NCI-H2171 (cell line): ENCODE measurements at places on chromosomes 5 and 9.

- no peak for DNase-seq
These were observed 38.3 kb downstream of the FAM13B start for GRCh38 chr5:137994556-137994955.

DNA sequence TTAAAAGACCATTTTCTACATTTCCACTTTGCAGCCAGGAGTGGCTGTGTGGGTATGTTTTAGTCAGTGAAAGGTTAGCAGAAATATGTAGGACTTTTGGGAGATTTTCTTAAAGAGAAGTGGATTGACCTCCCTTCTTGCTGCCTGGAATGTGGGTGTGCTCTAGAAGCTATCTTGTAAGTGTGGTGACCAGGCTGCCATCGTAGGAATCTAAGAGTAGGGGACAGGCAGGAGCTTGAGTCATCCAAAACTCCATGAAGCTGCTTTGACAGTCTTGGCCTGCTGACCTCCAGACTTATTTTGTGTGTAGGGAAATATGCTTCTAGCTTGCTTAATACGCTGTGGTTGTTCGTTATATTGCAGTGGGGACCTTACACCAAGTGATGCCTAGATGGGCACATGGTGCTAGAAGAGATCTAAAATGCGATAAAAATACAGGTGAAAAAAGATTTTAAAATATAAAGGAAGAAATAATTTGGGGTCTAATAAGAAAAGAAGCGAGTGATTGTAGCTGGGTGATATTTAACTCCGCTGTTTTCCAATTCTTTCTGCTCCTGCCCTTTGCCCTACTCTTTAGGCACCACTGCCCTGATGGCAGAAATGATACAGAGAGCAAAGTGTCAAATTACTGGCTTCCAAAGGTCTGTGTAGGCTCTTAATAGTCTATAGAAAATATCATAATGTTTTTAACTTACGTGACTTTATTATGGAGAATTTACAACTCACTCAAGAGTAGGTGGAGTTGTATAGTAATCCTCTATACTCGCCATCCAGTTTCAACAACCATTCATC is 298.2 kb upstream of the ZNF608 start:
- no peak for DNase-seq

GRCh38 chr5:178234750-178235587 is 2.4 kb upstream of the PHYKPL start:
- DNase-seq, result no peak

DNA sequence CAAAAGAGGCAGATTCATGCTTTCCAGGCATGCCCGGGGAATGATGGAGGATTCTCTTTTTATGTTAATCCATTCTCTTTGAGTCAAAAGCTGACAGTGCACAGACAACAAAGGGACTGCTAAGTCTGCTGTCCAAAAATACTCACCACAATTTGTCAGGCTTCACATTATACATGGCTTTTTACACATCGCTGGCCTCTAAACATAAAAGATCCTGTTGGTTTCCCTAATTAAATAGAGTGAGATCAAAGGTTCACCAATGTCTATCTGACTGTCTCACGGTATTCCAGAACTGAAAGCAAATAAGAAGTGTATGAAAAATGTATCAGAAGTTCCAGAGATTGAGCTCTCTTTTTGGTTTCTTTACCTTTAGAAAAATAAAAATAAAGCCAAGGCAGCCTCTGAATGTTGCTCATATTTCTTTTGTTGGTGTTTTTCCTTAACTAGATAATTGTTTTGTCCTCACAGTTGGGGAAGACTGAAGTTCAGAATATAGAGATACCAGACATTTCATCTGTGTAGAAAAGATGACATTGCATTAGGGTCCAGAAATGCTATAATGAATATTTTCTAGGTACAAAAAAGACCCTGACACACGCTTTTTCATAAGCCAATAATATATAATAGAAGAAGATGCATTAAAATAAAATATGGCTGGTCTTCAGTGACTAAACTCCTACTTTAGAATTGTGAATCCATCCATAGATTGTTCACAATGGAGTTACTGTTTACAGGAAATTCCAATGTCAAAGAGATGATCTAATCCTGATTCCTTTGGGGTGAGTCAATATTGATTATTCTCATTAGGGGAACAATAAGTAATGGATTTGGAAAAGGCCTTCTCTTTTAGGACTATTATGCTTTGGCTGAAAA is 688.2 kb upstream of the CDH6 start:
- DNase-seq, result no peak

- DNase-seq, result no peak
These were observed 21.2 kb upstream of the PCSK5 start for GRCh38 chr9:75869236-75869635.

DNA sequence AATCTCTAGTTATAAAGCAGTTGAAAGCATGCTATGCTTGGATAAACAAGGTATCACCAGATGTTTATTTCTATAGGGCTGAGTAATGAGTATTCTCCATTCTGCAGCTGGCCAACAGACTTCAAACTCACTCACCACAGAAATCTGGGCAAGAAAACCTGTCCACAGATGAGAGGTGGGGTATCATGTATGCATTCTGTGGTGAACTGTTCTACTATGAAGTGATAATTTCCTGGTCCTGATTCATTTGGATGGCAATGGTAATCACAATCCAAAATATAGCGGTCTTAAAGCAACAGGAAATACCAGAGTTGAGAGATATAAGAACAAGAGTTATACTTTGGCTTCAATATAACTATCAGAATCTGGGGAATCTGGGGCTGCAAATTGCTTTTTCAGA is 65.9 kb upstream of the EFNA5 start:
- no peak for DNase-seq

DNA sequence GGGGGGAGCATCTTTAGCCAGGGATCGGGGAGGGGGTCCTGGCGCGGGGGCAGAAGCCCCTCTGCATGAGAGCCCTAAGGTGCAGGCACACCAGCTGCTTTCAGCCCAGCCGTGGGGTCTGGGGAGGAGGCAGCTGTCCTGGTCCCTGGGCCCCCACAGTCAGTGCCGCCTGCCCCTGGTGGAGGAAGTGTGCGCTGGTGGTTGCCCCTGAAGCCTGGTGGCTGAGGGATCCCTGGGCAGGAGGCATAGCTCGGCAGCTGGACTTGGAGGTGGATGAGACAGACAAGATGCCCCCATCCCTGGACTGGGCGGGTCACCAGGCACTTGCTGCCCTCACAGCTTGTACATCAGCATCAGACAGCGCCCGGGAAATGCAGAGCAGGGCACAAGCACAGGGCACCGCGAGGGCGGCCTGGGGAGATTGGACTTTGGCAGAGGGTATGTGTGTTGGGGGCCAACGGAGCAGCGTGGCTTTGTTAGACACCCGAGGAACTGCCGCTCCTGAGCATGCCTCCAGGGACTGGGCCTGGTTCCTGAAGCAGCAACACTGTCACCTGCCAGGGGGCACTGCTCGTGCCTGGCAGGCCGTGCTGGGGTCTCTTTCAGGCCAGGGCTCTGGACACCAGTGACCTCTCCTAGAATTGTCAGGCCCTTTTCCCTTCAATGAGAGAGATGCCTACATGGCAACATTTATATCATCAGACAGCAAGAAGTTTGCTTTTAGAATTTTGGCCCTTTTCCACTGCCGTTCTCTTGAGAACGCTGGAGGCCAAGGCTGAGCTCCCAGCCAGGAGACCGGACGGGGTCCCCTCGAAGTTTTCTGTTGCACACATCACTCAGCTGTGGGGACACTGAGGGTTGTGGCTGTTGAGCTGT is 41.9 kb upstream of the CTSL start:
- DNase-seq, result no peak
